NCI-H526 (cell line): ENCODE measurements at places on chromosomes 5 and 9.

DNA sequence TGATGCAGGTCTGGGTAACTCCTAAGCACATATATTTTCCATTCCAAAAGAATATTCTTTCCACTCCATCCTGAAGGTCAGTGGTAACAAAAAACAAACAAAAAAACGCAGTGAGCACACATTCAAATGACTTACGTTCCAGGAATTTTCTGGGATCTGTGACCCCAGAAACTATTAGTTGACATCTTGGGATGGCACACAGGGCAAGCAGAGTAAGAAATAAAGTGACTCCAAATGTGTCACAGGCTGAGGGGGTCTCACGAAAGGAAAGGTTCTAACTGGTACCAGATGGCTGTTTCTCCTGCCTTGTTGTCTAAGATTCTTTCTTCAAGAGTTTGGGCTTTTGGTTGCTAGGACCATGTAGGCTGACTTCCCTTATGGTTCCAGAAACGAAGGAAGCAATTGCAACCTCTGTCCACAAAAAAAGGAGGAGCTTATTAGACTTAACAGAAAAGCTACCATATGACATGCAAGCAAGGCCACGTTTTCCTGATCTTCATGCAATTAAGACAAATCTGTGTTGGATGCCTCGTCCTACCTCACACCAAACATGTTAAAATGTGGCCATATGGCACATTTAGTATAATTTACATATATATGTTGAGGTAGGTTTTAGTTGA, 32.7 kb downstream of the PTGS1 start:
- DNase-seq, result no peak

GRCh38 chr5:58871648-58872242, 288.9 kb downstream of the RAB3C start:
- DNase-seq, result peak; percentile 1

DNA sequence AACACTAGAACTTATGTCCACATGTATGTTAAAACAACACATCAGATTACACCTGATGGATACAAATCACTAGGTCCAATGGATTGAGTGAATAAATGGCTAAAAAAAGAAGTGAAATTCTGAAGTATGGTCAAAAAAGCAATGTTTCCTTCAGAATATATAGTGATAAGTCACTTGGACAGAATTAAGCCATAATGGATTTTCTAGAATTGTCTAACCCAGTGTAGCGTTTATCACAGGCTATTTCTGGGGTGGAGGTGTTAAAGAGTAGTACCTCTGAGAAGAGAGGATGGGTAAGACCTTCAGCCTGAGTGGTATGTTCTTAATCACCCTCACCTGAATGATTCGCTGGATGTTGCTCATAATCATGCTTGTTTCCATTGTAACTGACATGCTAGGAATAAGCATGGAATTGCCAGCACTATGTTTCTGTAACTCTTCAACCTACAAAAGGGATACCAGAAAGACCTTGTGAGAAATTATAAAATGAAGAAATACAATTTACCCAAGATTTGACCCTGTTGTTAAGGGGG, 33.2 kb downstream of the SLC31A2 start:
- no peak for DNase-seq

DNA sequence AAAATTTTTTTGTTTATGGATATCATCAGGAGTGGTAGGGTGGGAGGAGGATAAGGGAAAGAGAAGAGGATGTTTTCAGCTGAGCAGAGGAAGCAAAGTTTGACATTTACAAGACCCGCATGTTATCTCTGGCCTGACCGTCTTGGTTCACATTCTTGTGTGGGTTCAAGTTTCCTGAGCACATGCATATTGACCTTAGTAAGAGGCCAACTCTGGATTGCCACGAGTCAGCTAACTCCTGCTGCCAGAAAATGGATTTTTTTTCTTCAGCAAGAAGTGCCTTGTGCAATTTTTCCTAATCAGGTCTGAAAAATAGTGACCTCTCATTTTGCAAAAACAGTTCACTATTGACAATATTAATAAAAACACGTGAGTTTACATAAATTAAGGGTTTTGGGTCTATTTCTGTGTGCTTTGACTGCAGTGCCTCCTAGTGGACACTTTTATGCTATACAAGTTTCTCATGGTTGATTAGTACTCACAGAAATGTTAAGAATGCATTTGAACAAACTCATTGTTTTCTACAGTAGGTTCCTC, 27.1 kb upstream of the BASP1 start:
- DNase-seq, result peak; percentile 61

DNA sequence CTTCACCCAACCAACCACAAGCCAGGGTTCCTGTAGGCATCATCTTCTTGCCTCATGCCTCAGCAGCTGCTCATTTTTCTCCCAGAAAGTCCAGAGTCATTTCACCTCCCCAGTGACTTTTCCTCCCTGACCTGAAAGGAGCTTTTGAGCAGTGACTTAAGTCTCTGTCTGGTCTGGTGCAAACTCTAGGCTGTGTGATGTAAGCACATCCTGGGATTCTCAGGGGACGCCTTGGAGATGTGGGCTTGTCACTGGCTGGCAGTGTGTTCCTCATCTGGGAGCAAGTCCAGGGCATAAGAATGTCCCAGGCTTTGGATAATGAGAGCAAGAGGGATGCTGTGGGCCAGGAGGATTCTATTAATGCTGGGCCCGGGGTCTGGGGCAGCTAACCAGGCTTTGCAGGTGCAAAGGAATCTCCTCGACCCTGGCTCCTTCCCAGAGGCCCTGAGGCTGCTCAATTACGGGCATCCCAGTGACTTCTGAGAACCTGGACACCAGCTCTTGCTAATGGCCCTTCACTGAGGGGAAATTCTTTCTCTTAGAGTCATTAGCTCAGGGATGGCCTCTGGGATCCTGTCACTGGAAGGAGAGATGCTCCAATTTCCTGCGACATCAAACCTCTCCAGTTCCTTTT, 211.0 kb upstream of the PANK3 start:
- no peak for DNase-seq

- no peak for DNase-seq
Observed at GRCh38 chr5:38670066-38670465, 113.6 kb upstream of the LIFR start.

GRCh38 chr5:170437621-170438375, 48.6 kb upstream of the KCNMB1 start:
- no peak for DNase-seq

- DNase-seq, result no peak
Observed at GRCh38 chr5:19745247-19745646, 242.8 kb downstream of the CDH18 start.

DNA sequence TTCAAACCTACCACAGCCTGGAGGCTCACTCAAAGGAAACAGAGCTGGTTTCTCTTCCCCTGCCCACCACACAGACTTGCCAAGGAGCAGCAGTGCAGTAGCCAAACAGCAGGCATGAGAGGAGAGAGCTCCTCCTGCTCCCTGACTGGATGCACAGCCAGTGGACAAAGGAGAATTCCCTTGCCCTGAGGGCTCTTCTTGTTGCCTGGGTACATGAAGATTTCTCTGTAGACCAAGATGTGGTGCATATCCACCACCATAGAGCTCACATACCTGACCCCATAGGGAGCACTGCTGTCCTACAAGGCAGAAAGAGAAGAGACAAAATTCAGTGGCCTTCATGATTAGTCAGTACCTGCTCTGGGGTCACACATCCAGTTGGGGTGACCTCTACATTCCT, 56.3 kb upstream of the SPATA31E1 start:
- no peak for DNase-seq

GRCh38 chr5:6359555-6360322, 18.6 kb downstream of the MED10 start:
- peak; percentile 45 for DNase-seq

DNA sequence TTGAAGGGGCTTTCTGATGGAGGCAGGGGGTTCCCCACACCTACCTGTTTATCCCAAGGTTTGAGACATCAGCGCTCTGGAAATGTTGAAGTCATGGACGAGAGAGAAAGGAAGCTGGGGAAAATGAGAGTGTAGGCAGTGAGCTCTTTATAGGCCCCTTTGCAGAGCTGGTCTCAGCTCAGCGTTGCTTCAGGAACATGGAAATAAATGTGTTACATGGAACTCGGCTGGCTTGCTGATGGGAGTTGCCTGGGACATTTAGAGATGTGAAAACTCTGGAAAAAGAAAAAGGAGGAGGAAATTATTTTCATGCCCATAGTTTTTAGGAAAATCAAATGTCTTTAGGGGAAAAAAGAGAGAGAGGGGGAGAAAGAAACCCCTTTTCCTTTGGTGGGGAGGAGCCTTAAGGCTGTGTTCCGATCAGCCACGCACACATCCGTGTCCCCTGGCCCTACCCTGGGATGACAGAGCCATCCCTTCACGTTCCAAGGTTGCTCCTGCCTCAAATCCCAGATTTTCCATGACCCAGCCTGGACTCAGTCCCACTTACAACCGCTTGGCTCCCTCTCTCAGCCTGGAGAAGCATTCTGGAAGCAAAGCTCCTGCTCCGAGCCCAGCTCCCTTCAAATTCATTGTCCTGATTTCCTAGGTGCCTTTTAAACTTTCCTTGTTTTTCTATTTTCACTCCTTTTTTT, 78.3 kb downstream of the COL27A1 start:
- no peak for DNase-seq

GRCh38 chr5:126846344-126846743, 69.4 kb downstream of the LMNB1 start:
- DNase-seq, result no peak

- no peak for DNase-seq
Observed at GRCh38 chr5:32753765-32754164, 42.6 kb downstream of the NPR3 start.

GRCh38 chr9:24351258-24351657, 194.4 kb downstream of the IZUMO3 start:
- no peak for DNase-seq

DNA sequence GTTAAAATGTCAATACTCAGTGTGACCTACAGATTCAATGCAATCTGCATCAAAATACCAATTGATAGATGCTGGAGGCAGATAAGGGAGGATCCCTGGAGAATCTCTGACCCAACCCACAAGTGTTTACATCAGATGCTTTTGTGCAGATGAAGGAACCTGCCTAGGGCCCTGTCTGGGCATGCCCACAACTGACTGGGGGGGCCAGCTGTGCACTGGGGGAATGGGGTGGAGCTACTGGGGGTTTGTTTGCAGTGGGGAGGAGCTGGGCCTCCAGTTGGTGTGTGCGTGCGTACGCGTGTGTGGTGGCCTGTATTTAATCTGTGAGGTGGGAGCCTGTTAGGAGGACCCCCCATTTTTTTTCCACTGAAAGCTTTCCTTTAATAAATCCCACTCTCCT, 244.9 kb downstream of the TRIM36 start:
- DNase-seq, result no peak

DNA sequence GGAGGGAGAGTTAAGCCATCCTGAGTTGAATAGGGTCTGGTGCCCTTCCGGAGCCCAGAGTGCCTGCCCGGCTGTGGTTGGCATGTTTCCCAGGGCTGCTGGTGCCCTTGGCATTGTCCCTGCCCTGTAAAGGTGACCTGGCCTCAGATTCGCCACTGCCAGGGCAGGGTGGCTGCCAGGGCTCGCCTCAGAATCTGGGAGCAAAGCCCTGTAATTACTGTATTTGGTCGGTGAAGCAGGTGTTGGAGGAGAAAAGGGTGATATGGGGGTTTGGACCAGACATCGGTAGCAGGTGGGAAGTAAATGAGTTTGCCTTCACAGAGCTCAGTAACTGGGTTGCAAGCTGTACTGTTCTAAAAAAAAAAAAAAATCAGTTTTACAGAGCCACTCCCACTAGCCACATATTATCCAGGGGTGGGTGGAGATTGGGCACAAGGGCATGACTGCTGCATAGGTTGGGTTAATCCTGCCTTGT, 47.6 kb downstream of the RGS3 start:
- DNase-seq, result no peak

DNA sequence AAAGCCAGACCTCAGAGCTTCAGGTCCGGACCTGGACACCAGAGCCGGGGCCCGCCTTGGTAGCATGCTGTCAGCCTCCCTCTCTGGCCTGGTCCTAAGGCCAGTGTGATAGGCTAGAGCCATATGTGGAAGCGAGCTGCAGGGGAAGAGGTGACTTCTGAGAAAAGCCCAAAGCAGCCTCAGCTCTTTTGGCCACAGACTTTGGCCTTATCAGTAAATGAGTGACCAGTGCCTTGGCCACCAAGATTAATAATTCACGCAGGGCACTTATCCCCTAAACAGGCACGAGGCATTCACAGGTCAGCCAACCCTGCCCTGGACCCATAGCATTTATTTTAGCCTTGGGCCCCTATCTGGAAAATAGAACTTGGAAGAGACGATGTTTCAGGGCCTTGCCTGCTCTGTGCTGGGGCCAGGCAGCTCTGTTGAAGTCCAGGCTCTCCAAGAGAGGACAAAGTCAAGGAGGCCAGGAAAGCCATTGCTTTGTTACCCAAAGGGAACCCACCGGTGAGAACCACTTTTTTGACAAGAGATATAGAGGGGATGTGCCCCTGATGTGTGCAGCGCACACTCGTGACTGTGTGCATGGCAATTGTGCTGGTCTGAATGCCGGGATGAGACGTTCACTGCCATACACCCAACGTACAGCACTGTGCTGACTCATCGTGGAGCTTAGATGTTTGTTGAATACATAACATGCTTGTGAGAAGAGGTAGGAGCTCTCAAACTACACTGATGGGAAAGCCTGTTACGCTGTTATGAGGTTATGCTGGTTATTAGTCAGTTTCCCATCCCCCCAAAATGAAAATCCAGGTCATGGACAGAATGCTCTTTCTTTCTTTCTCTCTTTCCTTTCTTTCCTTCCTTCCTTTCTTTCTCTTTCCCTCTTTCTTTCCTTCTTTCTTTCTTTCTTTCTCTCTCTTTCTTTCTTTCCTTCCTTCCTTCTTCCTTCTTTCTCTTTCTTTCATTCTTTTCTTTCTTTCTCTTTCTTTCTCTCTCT, 5.0 kb upstream of the SLC34A1 start:
- DNase-seq, result no peak

- DNase-seq, result no peak
Observed at GRCh38 chr9:34540827-34541226, 18.0 kb upstream of the ENHO start.

GRCh38 chr5:177306674-177307543, 3.3 kb downstream of the PRELID1 start:
- DNase-seq, result no peak

DNA sequence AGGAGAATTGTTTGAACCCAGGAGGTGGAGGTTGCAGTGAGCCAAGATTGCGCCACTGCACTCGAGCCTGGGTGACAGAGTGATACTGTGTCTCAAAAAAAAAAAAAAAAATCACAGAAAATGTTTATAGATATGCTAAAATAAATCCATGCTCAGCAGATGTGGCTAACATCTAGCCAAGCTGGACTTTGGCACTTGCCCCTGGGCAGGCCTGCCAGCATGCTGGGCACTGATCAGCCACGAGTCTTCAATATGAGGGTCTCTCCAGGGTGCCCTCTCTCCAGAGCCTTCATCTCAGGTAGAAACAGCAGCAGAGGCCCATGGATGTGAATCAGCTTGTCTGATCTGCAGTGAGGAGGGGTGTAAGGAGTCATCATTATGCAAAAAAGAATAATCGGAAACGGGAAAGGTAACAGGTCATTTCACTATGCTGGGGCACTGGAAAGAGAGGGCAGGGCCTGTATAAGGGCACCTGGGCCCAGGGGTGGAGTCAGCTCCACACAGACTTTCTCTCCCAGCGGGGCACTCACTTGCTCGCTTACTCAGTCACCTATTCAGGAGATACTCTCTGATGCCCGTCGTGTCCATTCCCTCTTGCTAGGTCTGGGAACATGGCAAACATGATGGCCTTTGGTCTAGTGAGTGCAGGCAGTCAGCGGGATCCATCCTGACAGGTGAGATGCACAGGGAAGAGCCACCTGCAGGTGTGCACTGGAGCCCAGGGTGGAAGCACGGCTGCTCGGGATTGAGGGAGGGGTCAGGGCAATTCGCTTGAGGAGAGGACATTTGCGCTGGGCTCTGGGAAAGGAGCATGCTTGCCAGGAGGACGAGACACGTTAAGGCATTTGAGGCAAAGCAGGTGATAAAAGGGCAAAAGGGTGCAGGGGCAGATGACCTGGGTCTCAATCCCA, 17.1 kb downstream of the RNF44 start:
- DNase-seq, result peak; percentile 21

GRCh38 chr5:125348936-125349831, 602.7 kb upstream of the ZNF608 start:
- no peak for DNase-seq
